Sciatic nerve (tissue), 2 donors: ENCODE measurements at places on chromosomes 3 and 15.

GRCh38 chr3:11140713-11141104, 13.6 kb upstream of the HRH1 start:
- DNase-seq: no peak

- no peak for DNase-seq
Observed at GRCh38 chr3:78689378-78689777, 1078.4 kb downstream of the ROBO1 start.

GRCh38 chr15:47066392-47066791, 650.9 kb upstream of the SEMA6D start:
- DNase-seq: no peak

DNA sequence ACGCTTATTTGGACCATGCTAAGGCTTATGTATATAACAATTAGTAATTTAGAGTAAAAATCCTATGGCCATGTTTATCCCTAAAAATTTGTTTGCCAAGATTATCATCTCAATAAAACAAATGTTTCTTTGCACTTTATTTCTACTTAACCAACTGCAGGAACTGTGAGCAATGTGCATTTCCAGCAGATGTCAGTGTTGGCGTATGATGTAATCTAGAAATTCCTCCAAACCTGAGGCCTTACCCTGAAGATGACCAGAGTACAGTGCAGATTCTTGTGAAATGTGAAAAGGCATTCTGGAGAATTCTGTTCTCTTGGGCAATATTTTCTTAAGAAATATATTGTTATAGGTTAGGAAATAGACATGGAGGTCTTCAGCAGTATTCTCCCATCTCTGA, 205.9 kb downstream of the MBNL1 start:
- DNase-seq: no peak
